ENCODE measurements at places on chromosomes 11 and 22.
A peak's percentile ranks its signal among the peaks of the same experiment; 100 is the strongest.

DNA sequence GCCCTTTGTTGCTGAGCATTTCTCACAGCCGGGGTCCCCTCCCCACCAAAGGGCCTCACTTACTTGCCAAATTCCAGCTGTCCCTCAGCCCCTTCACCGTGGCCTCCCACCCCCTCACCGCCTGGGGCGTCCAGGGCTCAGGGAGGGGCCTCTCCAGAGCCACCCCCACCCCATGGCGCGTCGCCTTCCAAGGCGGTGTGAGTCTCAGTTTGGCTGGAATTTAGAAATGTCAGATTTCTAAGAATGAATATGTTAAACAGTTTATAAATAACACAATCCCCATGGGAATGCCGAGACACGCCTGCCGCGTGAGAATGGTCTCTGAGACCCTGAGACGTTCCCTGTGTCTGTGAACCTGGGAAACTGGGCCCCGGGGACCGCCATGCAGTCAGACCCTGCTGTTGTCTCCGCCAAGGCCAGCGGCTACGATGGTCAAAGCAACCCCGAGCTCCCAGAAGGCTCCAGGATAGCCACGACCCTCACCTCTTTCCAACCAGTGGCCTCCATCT lies 28.9 kb downstream of the CELSR1 start:
- no peak for DNase-seq

DNA sequence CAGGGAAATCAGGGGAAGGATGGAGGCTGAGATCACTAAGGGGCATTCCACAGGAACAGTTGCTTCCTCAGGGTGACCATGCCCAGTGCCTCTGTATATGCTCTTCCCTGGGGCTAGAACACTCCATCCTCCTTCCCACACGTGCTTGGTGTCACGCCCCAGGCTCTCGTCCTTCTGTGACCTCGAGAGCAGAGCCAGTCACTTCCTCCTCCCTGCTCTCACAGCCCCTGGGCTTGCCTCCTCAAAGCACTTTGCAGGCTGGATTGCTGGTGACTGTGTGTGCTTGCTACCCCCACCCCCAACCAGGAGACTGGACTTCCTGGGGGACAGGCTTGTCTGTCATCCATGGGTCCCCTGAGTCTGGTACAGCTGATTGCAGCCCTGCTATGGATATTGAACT lies 56.5 kb upstream of the AMPD3 start:
- no peak for DNase-seq

- DNase-seq, result peak; percentile 61
These were observed 16.1 kb downstream of the NCAPD3 start for GRCh38 chr11:134207538-134208239.

DNA sequence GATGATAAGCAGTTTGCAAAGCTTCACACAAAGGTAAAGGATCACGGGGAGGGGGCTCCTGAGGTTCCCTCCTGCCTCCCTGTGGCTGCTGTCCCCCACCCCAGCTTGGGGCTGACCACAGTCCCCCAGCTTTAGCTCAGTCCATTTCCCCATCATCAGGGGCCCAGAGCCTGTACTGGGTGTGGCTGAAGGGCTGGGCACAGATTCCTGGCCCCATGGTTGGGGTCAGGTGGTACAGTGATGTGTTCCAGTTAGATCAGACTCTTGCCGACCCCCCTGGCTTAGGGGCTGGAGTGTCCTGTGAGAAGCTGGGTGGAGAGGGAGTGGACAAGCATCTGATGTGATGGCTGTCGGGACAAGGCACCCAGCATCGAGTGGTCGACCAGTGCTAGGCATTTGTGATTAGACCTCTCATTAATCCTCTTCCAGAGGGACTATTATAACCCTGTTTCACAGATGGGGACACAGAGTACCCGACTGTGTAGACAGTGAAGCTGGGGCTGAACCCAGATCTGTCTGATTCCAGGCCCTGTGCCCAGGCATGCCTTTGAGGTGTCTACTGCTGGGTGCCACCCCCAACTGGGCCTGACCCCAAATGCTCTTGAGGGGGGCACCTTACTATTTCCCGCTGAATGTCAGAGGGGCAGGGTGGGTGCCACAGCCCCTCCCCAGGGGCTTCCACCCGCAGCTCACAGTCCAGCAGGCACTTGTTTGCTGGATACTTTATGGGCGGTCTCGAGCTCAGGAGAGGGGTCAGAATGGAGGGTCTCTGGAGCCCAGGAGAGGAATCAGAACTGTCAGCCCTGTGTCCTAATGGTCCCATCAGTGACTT lies 4.3 kb downstream of the SHANK3 start:
- DNase-seq, result no peak

- no peak for DNase-seq
These were observed 7.6 kb upstream of the LMO2 start for GRCh38 chr11:33899400-33900037.

DNA sequence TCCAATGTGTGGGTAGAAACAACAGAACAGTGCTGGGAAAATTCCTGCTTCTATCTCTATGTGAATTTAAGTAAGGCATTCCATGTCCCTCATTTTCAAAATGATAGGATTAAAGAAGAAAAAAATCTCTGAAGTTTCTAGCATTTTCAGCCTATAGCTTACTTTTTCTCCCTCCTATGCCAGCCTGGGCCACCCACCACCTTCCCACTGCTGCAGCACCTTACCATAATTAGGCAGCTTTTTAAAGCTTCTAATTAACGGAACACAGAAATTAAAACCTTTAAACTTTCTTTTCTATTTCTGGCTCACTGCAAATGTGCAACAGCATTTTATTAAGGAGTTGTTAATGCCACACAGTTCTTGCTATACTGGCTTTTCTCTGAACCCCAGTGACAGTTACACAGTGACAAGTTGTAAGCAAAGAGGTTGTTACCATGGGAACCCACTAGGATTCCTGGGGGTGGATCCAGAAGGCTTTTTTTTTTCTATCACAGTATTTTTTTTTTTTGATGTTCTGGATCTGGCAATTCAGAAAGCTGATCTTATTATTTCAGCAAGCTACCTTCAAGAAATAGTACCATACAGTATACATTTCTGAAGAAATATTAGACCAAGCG lies 20.2 kb downstream of the CELF1 start:
- no peak for DNase-seq

DNA sequence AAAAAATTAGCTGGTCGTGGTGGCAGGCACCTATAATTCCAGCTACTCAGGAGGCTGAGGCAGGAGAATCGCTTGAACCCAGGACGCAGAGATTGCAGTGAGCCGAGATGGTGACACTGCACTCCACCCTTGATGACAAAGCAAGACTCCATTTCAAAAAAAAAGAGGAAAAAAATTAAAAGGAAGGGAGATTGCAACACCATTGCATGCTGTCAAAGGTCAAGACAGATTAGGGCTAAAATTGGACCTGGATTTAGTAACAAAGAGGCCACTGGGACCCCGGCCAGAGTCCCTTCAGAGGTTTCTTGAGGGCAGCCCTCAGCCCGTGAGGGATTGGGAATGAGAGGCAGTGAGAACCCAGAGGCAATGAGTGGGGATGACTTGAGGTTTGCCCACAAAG lies 8.2 kb upstream of the MAFF start:
- DNase-seq, result no peak

GRCh38 chr11:43511959-43512358 lies 153.2 kb downstream of the TTC17 start:
- DNase-seq, result no peak

DNA sequence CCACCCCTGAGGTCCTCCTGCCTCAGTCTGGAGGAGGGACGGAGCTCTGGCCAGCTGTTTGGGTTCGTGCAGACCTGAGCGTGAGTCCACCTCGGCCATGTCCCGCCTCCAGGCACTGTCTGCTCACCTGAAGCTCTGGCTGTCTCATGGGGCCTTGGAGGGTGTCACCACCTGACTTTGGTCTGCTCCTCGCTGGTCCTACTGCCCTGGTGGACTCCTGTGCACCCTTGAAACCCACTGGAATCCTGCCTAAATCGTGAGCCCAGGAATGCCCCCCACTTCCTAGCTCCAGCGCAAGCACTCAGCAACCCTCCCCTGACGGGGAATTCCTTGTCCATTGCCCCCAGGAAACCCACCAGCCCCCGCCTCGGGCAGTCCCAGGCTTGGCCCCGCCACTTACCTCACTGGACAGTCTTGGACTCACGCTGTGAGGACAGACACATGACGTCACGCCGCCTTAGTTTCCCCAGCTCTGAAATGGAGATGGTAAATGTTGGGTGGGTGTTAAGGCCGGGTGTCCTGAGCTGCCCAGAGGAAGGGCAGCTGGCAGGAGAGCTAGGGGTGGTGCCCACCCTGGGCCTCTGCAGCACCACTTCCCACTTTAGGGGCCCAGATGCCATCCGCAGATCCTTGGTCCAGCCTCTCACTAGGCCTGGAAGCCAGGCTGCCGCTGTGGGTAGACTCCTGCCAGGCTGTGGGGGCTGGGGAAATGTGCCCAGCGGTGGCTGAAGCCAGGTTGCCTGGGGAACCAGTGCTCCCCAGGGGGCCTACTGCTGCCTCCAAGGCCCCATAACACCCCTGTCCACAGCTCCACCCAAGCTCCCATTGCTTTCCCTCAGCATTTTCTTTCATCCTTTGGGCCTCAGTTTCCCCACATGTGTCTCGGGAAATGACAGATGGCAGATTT lies 18.2 kb upstream of the TBX1 start:
- DNase-seq, result no peak

GRCh38 chr11:122157653-122158161 lies 41.7 kb upstream of the BLID start:
- no peak for DNase-seq

- DNase-seq, result no peak
These were observed 312.2 kb upstream of the MTNR1B start for GRCh38 chr11:92657226-92657625.

GRCh38 chr22:43945632-43946383 lies 9.4 kb upstream of the SAMM50 start:
- peak; percentile 72 for DNase-seq

DNA sequence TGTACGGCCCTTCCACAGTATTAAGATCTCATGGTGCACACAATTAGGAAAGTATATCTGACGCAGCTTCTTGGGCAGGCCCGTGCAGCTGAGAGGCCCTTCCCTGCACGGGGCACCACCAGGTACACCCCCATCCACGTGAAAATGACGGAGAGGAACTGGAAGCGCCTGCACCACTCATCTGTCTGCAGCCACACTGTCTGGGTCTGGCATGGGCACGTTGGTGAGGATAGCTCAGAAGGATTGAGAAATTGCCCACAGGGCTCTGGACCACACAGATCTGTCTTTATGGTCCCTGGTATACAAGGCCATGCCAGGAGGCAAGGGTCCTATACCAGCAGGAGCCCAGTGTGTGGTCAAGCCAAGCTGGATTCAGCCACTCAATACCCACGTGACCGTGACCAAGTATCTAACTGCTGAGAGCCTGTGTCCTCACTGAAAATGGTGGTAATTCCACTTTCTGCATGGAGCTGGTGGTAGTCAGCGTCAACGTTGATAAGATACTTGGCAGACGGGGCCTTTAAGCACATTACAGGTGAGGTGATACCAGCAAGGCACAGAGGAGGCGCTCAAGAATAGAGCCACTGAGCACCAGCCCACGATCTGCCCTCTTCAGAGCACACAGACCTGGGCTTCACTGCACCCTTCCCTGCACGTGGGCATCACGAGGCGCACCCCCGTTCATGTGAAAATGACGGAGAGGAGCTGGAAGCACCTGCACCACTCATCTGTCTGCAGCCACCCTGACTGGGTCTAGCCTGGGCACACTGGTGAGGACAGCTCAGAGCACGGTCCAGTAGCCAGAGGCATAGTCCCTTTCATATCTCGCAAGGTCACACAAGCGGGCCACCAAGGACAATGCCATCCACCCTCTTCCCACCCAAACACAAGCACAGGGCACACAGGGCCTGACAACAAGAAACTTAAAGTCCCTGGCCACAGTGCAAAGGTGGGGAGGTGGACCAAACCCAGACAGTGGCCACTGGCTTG lies 28.4 kb downstream of the SHANK2 start:
- DNase-seq, result no peak

DNA sequence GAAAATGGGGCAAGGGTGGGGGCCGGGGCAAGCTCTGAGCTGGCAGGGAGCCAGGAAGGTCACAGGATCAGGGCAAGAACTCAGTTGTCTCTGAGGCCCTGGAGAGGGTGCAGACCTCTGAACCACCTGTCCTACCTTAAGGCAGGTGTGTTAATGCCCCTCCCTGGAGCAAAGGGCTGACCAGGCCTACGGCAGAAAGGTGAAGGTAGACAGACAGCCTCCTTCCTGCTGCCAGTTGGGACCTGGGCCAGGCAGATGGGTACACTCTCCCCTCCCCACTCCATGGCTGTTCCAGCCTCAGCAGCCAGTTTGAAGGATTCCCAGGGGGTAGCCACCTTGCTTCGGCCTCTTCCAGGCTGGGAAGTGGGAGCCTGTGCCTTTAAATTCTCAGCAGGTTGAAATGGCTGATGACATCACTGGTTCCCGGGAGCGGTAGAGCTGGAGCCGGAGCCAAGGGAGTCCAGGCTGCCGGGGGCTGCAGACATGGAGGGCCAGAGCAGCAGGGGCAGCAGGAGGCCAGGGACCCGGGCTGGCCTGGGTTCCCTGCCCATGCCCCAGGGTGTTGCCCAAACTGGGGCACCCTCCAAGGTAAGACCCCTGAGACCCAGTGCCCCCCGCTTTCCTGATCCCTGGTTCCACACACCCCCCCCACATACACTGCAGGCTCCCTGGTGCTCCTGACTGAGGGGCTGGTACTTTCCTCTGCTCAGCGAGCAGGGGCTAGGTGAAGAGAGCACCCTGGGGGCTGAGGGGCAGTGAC lies at the start of gene INPP5J:
INPP5J (plus strand) TSS at position 435 of the 760 bp plus-strand sequence; CDS start at position 484, 49 bp downstream.
- DNase-seq, result no peak

GRCh38 chr11:126355926-126356897 lies 726 bp downstream of the ST3GAL4 start:
- no peak for DNase-seq
